NCI-H1436 (cell line): ENCODE measurements at places on chromosomes 16 and 17.

DNA sequence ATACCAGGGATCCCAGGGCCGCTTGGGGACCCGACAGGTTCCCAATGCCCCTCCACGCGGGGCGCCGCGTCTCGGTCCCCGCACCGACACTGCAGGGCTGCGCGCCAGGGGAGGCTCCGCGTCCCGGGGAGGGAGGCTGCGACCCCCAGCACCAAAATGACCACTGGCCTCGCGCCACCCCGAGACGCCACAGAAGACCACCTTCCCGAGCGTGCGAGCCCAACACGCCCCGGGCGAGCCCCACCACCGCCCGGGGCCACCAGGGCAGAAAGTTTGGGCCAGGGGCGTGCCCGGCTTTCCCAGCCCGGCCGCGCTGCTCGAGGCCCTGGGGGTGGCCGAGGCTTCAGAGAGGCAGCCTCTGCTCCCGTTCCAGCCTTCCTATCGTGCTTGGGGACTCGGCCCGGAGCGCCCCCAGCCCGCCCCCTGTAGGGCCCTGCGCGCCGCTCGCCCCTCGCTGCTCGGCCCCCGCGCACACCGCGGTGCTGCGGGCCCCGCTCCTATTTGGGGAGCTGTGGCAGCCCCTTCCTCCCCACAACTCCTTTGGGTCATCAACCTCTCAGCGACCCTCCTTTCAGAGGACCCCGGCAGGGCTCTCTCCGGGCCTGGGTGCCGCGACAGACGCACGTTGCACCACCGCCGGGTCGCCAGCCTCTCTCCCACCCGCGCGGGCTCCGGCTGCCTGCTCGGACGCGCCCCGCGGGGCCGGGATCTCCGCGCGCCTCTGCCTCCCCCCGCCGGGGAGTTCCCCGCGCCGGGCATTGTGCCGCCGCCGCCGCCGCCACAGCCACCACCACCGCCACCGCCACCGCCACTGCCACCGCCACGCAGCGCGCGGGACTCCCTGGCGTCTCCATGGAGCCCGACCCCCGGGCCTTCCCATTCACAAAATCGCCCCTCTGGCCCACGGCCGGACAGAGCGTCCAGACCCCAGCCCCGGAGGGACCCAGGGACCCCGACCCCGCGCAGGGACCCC is 892 bp downstream of the RBFOX3 start:
- no peak for DNase-seq

DNA sequence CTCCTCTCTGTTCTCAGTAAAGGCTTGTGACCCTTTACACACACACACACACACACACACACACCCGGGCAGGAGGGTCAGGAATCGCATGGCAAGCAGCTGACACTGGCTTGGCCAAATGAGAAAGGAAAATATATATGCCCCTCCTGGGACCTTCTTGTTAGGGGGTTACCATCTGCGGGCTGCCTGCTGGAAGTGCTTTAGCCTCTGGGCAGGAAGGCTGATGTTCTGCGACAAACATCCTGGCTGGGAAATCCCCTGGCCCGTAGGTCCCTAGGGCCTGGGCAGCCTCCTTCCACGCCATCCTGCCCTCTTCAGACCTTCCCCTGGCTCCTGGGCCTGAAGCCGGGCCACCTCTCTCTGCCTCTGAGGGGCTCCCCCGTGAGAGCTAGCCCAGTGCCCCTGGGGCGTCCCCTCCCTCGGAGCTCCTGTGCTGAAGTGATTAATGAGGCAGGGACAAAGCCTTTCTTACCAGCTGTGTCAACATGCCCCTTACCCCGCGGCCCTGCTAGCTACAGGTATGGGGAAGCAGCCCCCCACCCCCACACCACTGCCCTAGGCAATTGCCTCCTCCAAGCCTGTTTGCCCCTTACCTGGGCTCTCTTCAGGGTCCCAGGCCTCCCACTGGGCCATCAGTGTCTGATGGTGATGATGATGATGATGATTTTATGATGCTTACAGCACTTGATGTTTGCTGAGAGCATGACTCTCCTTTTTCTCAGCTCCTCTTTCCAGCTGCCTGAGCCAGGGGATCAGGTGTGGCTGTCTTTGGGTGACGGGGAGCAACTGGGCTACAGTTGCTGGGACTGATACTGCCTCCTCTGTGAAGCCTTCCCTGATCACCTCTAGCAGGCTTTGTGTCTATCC is 32.8 kb upstream of the ETV4 start:
- DNase-seq: peak; percentile 39

DNA sequence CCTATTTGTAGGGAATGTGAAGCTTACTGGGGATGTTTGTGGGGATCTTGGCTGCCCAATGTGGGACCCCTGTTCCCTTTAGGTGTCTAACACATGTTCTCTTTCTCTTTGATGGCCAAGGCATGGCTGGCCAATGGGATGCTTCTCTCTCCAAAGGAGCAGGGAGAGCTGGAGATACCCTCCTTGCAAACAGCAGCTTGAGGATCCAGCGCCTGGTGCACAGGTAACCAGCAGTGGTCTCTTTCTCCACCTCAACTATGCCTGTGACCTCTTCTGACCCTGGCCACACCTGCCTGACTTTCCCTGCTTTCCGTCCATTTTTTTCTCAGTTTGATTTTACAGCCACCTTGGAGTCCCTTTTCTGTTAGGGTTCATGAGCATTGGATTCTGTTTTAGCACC is 16.8 kb upstream of the NKD1 start:
- DNase-seq: no peak

GRCh38 chr17:57110579-57111325 is 25.7 kb downstream of the AKAP1 start:
- no peak for DNase-seq

DNA sequence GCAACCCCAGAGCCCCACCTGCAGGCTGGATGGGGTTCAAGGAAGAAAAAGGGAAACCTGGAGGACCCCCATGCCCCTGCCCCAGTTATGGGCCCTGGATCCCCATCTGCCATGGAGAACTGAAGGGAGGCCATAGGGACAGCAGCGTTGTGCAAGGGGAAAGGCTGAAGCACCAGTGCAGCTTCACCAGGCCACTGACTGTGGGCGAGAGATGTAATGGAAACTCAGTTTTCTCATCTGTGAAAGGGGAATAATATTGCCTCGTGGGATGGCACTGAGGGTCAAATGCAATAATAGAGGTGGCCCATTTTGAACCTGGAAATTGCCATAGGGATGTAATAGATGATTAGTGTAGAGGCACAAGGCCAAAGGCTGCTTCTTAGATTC is 9.9 kb upstream of the TSPOAP1 start:
- DNase-seq: no peak

- peak; percentile 15 for DNase-seq
These were observed 54.0 kb downstream of the AKAP1 start for GRCh38 chr17:57138956-57139576.

DNA sequence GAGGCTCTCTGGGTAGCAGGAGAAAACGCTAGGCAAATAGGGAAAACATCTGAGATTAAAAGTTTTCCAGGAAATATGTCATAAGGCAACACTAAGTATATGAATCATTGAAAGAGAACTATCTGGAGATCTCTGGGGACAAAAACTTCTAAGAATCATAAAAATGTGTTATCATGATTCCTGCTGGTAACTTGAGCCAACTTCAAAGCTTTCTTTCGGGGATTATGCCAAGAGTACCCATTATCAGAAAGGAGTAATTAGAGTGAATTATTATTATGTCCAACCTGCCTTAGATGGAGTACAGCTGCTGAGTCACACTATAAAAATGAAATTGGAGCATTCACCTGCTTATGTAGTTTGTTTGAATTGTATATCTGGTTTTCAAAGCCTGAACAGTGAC is 488.5 kb upstream of the SOX9 start:
- peak; percentile 89 for DNase-seq
